ENCODE measurements at places on chromosomes 13 and 19.

GRCh38 chr19:33032218-33032781 lies 32.4 kb downstream of the RHPN2 start:
- no peak for DNase-seq

DNA sequence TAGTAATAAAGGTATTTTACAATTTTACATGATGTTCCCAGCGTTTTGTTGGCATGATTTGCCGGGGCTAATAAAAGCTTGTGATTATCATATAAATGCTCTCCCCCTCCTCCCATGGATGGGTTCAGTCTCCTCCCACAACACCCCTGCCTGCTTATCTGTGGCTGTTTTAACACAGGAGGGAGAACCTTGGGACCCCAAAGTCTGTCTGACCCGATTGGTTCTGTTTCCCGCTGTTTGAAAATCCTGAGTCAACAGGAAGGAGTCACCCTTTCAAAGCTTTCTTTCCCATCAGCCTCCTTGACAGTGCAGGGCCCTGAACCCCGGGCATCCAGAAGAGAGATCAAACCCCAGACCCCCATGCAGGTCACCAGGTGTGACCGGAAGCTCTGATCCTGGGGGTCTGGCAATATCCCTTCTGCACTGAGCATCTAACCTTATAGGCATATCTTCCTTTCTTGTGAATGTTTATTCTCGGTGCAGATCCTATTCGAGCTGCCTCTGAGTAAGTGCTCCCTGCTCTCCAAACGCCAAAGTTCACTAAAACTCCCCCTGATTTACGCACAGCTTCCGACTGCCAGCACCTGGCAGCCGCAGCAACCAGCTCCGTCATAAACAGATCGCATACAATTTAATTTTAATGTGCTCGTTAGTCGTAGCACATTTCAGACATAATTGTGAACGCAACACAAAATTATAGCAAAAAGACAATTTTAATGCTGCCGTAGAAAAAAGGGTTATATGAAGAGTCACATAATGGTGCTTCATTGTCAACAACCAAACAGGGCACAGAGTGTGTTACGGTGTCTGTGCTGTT lies 74.8 kb downstream of the TSHZ3 start:
- no peak for DNase-seq

GRCh38 chr19:38648769-38649304 lies 1.4 kb downstream of the ACTN4 start:
- DNase-seq = no peak

DNA sequence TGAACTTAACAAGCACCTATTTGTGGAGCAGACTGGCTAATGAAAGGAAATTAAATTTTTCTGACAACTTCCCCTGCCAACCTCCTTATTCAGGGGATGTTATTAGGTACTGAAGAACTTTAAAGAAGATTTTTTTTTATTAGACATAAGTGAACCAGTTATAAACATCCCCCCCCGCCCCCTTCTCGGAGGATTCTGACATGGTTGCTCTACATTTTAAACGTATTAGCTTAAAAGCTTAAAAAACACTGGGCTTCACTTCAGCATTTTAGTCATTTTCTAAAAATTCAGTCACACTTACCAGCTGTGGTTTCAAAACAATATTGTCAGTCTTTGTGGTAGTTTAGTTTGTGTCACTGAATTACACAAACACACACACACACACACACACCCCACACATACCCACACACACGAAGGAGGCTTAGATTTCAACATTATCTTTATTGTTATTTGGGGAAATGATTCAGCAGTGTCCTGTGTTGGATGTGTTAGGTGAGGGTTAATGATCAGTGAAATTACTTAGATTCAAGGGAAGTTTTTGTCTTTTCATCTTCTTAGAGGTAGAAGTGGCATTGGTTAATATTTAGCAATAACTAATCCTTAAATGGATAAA lies 145.7 kb downstream of the PCCA start:
- no peak for DNase-seq

DNA sequence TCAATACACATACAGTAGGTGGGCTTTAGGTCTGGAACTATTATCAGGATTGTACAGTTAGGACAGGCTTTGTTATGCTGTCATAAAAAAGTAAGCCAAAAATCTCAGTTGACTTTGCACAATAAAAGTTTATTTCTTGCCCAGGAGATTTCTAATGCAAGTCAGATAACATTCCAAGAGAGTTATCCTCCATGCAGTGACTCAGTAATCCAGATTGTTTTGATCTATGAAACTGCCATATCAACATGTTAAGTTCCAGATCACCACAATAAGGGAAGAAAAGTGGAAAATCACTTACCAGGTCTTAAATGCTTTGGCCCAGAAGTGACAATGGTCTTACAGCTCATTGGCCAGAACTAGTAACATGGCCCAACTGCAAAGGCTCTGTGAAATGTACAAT lies 636.2 kb upstream of the KLF12 start:
- no peak for DNase-seq

- DNase-seq = no peak
These were observed 1060.4 kb downstream of the EFNB2 start for GRCh38 chr13:105474983-105475610.

DNA sequence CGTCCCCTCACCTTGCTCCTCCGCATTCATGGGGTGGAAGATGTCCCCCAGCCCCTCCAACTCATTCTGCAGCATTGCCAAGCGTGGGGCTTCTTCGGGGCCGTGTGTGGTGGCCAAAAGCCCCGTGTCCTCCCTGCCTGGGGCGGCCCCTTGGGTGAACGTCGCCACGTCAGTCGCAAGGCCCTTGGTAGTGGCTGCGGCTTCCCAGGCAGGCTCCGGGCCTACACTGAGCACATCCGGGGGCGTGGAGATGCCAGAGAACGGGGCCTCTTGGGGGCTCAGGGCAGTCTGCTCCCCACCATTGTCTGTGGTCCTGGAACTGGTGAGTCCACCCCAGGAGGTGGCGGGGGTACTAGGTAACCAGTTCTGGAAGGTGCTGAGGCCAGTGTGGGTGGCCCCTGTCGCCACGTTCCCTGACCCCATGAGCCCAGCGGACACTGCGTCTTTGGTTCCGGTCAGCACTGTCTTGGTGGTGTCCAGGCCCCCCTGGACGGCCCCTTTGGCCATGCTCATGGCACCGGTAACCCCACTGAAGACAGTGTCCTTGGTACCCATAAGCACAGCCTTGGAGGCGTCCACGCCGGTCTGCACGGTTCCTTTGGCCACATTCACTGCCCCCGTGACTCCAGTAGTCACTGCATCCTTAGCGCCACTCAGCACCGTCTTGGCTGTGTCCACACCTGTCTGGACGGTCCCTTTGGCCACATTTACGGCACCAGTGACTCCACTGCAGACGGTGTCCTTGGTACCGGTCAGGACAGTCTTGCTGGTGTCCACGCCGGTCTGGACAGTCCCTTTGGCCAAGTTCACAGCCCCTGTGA lies 7.6 kb downstream of the PLIN4 start:
- no peak for DNase-seq

DNA sequence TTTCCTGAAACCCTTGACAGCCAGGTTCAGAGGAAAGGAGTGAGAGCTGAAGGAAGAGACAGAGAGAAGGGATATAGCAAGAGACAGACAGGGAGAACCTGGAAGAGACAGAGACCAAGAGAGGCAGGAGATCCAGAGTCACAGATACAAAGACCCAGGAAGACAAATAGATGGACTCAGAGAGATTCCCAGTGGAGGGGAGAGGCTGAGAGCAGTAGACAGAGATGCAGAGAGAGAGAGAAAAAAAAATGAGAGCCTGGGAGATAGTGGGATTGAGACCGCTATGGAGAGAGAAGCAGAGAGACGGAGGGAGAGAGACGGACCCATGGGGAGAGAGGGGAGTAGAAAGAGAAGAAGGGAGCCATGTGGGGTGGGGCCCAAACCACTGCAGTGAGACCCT lies 763 bp downstream of the FXYD7 start:
- no peak for DNase-seq

DNA sequence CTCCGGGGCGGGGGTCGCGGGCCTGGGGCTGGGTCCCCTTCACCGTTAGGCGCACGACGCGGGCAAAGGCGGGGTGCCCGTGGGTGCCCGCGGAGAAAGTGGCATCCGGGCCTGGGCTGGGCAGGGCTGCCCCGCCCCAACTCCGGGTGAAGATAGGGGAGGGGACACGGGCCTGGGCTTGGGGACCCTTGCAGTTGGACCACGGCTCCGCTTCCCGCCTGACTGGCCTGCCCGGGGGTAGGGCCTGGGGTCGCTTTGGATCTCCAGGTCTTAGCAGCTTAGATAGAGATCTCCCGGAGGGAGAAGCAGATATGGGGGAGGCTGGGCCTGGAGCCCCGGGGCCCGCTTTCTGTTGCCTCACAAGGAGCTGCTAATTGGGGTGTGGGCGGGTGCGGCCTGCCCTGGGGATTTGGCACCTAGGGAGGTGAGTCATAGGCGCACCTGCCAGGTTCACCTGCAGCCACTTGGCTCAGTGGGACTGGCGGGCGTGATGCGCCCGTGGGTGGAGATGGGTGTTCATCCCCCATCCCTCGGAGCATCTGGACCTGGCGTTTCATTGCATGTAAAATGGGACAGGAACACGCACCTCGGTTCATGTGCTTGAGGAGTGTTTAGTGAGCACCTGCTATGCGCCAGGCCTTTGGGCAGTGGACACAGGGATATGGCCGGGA lies 585 bp downstream of the MAP1S start:
- no peak for DNase-seq

DNA sequence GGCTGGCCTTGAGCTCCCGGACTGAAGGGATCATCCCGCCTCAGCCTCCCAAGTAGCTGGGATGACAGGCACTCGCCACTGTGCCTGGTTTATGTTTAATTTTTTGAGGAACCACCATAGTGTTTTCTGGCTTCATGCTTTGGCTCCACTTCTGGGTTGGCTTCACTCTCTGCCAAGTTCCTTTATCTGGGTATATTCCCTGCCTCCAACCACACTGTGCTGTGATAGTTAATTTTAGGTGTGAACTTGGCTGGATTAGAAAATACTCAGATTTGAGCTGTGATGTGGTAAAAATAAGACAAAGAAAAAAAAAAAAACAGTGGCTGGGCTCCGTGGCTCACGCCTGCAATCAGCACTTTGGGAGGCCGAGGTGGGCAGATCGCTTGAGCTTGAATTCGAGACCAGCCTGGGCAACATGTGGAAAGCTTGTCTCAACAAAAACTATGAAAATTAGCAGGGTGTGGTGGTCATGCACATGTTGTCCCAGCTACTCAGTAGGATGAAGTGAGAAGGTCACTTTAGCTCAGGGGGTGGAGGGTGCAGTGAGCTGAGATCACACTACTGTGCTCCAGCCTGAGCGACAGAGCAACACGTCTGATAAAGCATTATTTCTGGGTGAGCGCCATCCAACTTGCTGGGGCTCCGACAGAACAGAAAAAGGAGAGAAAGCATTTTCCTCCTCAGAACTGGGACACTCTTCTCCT lies 7.5 kb upstream of the ILF3 start:
- no peak for DNase-seq

DNA sequence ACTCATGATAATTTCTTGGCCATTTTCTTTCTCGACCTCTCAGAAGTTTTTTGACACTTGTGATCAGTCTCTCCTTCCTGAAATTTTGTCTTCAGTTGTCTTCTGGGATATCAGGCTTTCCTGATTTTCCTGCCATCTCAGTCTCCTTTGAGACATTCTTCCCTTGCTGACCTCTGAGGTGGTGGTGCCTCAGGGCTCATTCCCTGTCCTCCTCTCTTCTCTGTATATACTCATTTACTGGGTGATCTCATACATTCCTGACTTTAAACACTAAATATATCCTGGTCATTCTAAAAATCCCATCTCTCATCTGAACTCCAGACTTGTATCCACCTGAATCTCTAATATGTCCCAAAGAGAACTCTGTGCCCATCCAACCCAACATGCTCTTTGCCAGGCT lies 31.3 kb upstream of the STARD13 start:
- no peak for DNase-seq

- DNase-seq = no peak
These were observed 503.0 kb downstream of the LIG4 start for GRCh38 chr13:107712145-107712860.

- DNase-seq = no peak
These were observed 221.8 kb upstream of the UBL3 start for GRCh38 chr13:30071969-30072817.

GRCh38 chr19:46697204-46697960 lies 19.5 kb downstream of the PRKD2 start:
- no peak for DNase-seq
